Activated T-helper 1 cell treated with anti-CD3 and anti-CD28 coated beads, Interleukin-12 subunit alpha, Interleukin-12 subunit beta, Interleukin-2, Interleukin-4 antibody, amounts not matched to agents 30 ng/mL and 10 ng/mL and 1 ng/mL, durations not matched to agents 14 hours and 24 hours and 36 hours (primary cell): ENCODE measurements at places on chromosomes 2 and 18.

DNA sequence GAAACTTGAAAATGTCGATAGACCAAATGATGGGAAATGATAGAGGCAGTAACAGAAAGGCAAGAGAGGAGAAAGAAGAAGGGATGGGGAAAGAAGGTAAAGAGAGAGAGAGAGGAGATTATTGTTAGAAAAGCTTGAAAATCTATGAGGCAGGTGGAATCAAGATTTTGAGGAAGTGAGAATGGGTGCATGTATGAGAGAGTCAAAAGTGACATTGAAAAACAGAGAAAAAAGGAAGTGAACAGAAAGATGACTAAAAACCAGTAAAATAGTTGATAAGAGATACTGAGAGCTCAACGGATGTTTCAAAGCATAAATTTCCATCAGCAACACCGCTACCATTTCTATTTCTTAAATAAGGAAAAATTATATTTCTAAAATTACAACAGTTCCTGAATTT, 327.4 kb upstream of the CWC22 start:
- DNase-seq = no peak

GRCh38 chr2:186903216-186903615, 54.2 kb upstream of the ZSWIM2 start:
- no peak for DNase-seq

DNA sequence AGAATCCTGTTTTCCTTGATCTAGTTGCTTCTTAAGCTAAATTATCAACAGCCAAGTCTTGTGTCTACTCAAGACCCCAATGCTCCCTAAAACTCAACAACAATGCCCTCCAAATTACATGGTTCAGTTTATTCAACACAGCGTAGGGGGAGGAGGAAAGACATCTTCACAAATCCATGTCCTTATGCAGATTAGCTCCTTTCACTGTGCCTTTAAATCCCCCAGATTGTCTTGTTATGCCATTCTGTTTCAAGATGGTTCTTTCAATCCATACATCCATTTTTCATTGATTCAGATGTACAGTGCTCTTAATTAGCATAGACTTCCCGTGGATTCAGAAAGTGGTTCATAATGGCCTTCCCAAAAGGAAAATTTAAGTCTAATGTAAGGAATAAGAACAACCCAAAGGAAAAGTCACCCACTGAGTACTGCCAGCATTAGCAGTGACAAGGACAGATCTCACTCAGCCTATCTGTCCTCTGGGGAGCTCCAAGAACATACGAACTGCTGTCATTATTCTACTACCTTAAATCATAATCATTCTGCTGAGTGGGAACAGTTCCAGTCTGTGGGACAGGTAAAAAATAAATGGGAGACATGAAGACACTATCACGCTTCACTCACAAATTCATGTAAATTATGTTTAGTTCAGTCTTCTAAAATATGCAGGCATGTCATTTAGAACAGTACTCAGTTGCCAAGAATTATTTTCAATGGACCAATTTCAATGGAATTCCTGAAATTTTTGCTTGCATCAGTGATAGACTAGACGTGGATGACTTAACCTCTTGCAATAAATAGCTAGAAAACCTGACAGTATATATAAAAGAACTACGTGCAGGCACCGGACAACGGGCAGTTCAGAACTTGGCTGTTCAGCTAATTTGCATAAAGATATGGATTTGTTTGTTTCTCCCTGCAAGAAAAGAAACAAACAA, 58.9 kb upstream of the RNU4ATAC start:
- no peak for DNase-seq

GRCh38 chr2:126187668-126188067, 468.3 kb upstream of the GYPC start:
- DNase-seq = no peak

DNA sequence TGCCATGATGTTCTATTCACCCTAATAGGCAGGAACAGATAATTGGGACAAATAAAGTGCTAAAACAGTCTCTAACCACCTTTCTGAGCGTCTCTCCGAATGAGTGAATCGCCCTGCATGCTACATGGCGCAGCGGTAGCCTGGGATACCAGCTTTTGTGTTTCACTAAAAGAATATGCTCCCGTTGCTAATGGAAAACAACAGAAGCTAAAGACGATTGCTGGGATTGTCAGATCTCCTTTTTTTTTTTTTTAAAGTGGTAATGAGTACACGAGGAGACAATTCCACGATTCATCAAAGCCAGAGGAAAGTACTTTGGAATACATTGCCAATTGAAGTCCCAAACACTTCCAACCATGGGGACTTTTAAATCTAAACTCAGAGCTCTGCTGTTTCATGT, 1815.3 kb upstream of the CELF4 start:
- no peak for DNase-seq

DNA sequence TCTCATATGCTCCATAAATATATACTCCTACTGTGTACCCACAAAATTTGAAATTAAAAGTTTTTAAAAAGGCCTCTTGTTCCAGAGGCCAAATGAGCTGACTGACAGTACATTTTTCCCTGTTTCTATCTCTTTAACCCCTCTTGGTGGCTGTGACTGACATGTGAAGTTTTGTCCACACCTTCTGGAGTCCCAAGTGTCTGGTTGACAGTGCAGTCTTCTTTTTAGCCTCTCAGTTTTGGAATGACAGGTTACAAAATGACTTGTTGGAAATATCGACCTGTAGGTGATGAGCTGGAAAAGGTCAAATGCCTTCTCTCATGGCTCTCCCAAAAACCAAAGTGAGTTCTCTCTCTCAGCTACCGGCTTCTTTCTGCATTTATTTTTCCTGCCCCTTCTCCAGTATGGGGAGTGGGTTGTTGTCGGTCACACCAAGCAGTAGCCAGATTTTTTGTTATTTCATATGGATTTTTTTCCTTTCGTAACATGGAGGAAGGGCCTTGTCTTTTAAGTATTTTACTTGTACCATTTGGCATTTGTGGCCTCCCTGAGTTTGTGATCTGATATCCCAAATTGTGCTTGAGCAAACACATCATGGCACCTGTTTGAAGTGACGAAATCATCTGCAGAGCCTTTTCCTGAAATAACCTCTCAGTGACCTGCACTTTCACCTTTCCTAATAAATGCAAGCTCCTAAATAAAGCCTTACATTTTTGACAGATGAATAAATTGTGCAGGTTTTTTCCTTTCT, 143.9 kb downstream of the ESCO1 start:
- DNase-seq = no peak

DNA sequence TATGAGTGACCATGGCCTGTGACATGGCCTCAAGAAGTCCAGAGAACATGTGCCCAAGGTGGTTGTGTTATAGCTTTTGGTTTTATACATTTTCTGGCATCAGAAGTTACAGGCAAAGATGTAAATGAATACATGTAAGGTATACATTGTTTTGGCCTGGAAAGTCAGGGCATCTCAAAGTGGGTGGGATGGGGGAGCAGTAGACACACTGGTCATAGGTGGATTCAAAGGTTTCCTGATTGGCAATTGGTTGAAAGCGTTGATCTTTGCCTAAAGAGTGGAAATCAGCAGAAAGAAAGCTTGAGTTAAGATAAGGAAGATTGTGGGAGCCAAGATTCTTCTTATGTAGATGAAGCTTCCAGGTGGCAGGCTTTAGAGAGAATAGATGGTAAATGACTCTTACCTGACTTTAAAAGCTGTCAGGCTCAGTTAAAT, 62.1 kb upstream of the DYNAP start:
- DNase-seq = no peak

DNA sequence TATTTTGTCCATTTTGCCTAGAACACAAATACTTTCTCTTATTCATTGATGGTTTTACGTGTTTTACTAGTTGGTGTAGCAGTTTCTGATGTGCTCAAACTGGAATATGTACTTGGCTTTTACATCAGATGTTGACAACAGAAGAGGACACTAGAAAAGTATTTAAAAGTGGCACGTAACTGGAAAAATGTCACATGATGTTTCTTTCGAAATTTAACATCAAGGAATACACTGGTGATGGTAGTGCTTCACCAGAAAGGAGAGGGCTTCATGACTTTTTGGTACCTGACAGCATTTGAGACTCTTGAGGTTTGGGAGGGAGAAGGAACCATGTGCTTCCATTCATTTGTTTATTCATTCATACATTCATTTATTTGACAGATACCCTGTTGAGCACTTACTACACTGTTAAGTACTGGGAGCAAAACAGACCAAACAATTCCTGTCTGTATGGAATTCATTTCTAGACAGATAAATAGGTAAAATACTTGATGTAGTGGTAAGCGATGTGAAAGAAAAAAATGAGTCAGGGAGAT, 1.5 kb downstream of the GIGYF2 start:
- DNase-seq = no peak

GRCh38 chr2:100018341-100019193, 123.8 kb downstream of the AFF3 start:
- DNase-seq = no peak

GRCh38 chr18:62460851-62461300, 61.9 kb upstream of the ZCCHC2 start:
- no peak for DNase-seq

DNA sequence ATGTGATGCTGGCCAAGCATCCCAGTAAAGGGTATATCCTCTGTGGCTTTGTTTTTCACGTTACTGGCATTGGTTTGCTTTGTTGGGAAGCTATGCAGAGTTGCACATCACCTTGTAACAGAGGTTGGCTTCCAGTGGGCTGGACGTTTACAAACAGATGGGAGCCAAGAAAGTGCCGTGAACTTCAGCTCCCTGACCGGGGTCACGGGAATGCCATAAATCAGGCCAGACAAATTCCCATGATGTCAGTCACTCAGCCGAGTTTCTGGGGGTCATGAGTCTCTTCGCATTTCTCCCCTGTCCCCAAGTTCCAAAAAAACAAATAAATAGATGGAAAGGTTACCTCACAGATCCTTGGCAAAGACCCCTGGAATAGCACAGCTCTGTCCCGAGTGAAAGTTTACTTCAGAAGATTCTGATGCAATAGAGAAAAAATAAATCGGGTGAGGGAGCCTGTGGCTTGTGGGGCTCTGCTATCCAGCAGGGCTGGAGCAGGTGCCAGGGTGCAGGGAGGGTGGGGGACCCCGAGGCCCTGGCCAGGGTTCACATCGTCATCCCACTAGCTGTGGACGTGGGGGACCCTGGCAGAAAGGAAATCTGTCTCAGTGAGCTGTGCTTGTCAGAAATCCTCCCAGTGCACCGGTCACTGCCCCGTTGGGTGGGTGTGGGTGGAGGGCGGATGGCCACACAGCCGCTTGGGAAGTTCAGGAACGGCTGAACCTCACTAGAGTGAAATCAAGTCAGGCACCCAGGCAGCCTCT, 27.8 kb downstream of the TWIST2 start:
- DNase-seq = no peak

DNA sequence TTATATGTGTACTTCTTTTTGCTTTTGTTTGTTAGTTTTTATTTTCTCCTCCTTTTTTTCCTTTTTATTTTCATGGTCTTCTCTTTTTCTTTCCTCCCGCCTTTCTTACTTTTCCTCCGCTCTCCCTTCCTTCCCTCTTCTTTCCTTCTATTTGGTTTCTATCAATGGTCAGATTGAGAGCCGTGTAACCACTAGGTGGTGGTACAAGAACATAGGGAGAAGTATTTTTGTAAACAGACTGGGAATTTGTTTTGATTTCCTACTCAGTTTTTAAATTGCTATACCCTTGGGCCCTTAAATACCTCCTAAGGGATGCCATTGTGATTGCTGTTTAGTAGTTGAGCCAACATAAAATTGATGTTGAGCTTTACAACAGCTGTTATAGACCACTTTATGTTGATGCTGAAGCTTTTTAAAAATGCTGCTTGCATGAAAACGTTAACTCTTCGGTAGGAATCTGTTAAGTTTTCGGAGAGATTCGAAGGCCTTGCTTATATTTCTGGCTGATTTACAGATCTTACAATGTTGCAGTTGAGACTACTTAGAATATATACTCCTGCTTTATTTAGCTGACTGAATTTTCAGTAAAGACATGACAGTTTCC, 124.2 kb downstream of the UBE2E3 start:
- no peak for DNase-seq

- DNase-seq = no peak
These were observed 241.2 kb upstream of the TANK start for GRCh38 chr2:160918906-160919503.

DNA sequence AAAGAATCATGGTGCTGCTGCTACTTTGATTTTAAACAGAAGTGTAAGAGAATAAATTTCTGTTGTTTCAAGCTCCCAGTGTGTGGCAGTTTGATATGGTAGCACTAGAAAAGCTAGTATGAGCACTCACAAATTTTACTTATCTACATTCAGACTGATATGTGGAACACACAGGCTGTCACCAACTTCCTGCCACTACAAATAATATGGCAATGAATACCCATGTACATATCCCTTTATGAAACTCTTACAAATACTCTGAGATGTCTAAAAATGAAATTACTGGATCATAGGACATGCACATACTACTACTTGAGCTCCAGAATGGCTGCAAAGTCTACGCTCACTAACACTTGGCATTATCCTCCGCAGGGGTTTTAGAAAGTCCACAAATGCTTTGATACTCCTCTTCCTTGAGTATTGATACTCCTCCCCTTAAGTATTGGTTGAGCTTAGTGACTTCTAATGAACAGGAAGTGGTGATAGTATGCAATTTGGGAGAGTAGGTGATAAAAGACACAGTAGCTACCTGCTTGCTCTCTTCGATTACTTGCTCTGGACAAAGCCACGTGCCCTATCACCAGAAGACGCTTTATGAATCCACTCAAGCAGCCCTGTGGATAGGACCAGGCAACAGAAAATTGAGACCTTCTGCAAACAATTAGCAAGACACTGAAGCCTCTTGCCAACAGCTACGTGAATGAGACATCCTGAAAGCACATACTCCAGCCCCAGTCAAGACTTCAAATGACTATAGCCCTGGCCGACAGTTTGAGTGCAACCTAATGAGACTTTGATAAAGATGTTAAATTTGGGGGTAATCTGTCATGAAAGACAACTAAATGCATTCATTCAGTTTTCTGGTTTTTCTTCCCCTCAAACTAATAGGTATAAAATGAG, 35.4 kb downstream of the FBXO11 start:
- no peak for DNase-seq

DNA sequence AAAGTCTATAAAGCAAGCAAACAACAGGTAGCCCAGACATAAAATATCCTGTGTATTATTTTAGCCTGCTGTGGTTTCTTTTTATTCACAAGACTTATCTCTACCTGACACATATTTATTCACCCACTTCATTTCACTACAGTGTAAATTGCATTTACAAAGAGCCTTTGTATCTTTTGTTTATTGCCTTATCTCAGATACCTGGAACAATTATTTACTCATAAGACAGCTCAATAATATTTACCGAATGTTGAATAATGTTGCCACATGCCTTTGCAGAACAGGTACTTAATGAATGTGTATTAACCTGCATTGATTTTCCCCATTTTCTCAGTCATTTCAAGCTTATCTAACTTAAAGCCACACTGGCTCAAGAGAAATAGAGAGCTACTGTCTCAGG, 603.6 kb downstream of the FBXO15 start:
- DNase-seq = no peak

GRCh38 chr18:65990944-65991708, 240.3 kb downstream of the CDH7 start:
- no peak for DNase-seq

DNA sequence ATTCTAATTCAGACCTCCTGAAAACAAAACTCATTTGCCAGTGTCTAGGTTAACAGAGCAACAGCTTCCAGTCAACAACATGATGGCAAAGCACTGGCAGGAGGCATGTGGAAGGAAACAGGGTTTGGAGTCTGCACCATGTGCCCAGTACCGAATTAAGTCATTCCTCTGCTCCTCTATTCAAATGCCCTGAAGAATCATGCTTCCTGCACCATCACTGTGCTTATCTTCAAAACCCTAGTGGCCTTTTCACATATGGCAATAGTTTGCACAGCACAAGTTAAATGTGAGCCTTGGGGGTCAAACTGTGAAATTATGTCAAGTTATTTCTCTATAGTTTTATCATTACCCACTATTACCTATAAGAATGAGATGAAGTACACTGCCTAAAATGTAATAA, 75.4 kb upstream of the GRB14 start:
- DNase-seq = no peak

- no peak for DNase-seq
These were observed 244.4 kb downstream of the NAPG start for GRCh38 chr18:10770264-10770663.
